ENCODE measurements at places on chromosomes 11 and 22. TPM values are rescaled to one million over a fixed set of nuclear protein-coding genes. Genes with fewer than 3 reads are reported as not detected.

DNA sequence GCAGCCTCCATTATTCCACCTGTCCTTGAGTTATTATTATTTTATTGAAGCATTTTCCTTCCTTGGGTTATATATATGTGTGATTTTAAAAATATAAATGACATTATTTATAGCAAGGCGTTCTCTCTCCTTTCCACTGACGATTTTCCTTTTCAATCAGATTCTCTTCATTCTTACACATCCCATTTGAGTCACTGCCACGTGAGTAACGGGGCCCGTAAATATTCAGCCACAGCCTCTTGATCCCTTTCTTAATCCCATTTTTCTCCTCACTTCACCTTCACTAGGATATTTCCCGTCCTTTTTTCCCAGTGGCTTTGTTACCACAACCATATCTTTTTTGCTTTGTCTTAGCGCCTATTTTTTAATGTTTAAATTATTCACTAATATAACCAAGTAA is 396.2 kb downstream of the NTM start:
- no peak for DNase-seq

GRCh38 chr22:44992166-44992565 is 17.6 kb downstream of the PHF21B start:
- DNase-seq = no peak

DNA sequence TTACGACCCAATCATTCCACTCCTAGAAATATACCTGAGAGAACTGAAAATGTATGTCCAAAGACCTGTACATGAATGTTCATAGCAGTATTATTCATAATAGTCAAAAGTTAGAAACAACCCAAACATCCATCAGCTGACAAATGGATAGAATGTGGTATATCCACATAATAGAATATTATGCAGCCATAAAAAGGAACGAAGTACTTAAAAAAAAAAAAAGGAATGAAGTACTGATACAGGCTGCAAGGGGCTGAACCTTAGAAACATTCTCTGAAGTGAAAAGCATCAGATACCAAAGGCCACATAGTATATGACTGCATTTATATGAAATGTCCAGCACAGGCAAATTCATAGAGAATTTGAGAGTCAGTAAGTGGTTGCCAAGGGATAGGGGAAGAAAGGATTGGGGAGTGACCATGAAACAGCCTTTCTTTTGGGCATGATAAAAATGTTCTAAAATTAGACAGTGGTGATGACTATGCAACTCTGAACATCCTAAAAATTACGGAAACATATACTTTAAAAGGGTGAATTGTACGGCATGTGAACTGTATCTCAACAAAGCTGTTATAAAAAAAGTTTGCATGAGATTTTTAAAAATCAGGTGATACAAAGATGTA is 1.8 kb downstream of the TPST2 start:
- DNase-seq = no peak

Gene AMPD3
- 3.6 TPM for total RNA-seq

Gene LUZP2
- total RNA-seq = 1.6 TPM

Gene TRIM49
- not detected for total RNA-seq

Measured in body of pancreas (tissue), 4 donors.